Right renal cortex interstitium (tissue), 3 donors: ENCODE measurements at places on chromosomes 5 and 9. TPM values are rescaled to one million over a fixed set of nuclear protein-coding genes. Genes with fewer than 3 reads are reported as not detected.

DNA sequence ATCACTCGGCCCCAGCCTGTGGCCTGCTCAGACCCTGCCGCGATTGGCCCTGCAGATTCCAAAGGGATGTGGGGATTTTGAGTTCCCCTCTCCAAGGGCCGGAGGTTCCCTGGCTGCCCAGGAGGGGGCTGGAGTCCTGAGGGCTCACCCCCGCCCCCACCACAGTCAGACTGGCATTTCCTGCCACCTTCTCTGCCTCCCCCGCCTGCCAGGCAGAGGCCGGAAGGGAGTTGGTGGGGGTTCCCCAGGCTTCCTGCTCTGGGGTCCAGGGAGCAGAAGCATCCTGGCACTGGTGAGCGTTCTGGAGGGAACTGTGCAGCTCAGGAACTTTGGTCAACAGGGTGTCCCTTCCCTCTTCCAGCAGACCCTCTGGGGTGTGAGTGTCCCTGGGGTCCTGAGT is 70.6 kb downstream of the RXRA start:
- DNase-seq: no peak

DNA sequence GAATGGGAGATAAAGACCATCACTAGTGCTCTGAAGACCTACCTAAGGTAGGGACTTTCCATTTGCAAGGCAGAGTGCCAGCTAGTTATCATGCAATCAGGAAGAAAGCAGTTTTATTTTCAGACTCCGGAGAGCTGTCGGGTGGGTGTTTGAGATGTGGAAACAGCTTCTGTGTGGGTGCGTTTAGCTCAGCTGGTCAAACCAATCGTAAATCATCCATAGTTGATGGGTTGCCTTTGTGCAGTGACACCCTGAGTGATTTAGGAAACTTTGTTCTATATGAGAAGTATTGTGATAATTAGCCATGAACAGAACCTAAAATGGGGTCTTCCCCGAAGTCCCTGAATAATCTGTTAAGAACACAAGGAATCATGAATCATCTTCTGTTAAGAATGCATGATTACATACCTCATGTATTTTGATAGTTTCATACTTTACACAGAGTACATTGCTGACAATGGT is 284.3 kb downstream of the ARHGAP26 start:
- DNase-seq: no peak

The THBS4 gene
- 10.7 TPM for polyA plus RNA-seq

The PCDHB6 gene
- polyA plus RNA-seq: 2.2 TPM

DNA sequence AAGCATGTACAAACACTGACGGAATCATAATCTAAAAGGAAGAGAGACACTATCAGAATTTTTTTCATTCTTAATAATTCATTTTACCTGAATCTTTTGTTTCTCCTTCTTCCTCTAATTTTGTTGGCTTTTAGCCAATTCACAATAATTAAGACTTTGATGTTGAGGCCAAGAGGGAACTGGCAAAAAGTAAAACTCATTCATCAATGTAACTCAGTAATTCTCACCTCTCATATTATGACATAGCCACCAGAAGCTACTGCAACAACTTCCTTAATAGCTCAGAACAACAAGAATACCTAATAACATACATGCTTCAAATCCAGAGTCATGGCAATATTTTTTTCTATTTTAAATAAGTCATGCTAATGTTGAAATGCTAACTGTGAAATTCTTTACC is 64.5 kb downstream of the MCTP1 start:
- DNase-seq: no peak

The NUP188 gene
- polyA plus RNA-seq: 40.5 TPM

DNA sequence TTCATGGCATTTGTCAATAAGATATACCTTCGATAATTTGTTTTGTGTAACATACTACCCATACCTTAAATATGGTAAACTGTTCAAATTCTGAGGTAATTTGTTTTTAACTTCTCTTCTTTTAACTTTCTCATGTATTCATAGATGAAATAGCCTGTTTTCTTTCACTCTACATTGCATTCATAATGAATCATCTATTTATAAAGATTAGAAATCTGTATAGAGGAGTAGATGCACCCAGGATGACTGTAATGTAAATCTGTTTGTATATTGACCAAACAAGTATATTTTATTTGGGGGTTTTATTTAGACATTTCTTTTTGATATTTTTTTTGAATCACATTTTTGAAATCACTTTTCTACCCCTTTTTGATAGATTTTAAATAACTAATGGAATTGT is 144.6 kb downstream of the CD180 start:
- no peak for DNase-seq

GRCh38 chr5:146647656-146648199 is 131.7 kb upstream of the GPR151 start:
- DNase-seq: no peak

The NPDC1 gene
- polyA plus RNA-seq: 16.3 TPM

GRCh38 chr9:29150606-29151005 is 1577.3 kb upstream of the C9orf72 start:
- no peak for DNase-seq

DNA sequence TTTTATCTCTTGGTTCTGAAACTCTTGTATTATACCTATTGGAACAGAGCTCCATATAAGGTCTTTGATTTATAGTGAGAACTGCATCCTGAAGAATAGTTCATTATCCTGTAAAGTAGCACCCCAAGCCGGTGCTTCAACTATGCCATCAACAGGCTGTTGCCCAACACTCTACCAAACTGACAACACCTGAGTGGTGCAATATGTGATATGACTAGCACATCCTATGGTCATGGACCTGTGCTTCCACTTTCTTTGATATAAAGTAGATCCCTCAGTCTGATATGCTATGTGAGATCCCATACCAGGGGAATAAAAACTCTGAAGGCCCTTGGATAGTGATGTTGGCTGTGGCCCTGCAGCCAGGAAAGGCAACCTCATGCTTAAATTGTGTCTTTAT is 15.8 kb downstream of the CSF2 start:
- no peak for DNase-seq

The NUP155 gene
- 30.0 TPM for polyA plus RNA-seq

DNA sequence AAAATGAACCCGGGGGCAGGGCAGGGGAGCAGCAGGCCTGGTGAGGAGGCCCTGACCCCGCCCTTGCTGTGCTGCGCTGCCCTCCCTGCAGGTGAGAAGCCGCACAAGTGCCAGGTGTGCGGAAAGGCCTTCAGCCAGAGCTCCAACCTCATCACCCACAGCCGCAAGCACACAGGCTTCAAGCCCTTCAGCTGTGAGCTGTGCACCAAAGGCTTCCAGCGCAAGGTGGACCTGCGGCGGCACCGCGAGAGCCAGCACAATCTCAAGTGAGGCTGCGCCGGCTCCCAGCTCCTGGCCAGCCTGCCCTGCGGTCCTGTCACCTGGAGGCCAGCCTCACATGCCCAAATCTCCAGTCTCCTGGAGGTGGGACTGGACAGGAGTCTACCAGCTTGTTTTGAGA is 12.3 kb downstream of the GFI1B start:
- DNase-seq: no peak

DNA sequence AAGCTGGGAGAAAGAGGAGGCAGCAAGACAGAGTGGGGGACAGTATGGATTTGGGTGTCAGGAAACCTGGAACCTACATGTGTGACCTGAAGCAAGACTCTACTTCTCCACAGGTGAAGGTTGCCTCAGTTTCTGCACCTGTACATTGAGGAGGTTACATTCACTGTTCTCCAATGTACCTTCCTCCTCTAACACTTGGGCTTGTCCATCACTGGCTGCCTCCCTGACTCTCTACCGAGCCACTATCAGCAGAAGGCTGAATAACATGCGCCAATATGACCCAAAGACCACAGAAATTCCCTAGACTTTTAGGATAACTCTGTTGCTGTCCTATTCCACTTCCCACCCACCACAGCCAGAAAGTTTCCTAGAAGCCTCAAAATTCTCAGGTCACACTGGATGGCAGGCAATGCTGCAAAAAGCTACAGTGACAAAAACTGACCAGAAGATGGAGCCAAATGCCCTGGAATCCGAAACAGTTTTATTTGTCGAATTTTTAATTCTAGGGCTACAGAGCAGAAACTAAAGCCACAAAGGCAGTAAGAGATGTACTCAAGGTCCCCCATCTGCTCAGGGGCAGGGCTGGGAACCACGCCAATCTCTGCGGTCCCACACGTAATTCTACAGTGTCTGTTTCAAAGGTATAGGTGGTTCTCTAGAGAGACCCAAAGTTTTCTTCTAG is 64.4 kb downstream of the FAM114A2 start:
- peak; percentile 18 for DNase-seq

- no peak for DNase-seq
These were observed 78.5 kb downstream of the LMX1B start for GRCh38 chr9:126692041-126692758.

DNA sequence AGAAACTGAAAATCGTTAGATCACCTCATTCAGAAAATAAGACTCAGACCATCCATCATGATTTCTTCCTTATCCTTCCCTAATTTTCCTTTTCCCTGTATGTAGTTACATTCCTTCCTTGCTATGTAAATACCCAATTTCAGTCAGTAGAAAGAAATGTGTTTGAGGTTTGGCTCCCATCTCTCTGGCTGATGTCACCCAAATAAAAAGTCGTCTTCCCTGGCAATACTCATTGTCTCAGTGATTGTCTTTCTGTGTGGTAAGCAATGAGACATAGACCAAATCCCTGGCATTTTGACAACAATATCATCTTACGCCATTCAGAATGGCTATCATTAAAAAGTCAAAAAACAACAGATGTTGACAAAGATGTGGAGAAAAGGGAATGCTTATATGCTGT is 303.9 kb upstream of the EDIL3 start:
- no peak for DNase-seq

DNA sequence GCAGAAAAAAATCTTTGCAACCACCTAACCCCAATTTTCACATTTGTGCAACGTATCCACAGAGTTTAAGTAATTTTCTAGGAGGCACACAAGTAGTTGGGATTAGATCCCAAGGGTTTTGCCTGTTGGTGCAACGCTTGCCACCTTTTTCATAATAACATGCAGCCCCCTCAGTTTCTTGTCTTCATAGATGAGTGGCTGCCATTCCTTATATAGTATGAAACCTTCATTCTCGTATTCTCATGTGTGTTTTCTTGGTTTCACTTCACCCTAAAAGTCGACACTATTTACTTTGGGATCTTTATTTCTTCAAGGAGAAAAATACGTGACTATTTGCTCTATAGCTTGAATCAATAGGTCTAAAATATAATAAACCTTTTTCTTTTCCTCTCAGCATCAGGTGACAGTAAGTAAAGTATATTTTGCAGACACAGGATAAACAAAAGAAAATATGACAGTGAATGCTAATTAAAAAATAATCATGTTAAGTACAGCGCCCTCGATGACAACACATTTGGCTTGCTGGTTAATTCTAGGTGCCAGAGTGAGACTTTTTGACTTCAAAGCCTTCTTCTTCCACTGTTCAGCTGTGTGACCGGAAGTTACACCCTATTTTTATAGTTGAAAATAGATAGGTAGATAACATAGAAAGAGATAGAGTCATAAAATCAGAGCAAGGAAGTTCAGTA is 342.8 kb upstream of the CCNG1 start:
- no peak for DNase-seq

DNA sequence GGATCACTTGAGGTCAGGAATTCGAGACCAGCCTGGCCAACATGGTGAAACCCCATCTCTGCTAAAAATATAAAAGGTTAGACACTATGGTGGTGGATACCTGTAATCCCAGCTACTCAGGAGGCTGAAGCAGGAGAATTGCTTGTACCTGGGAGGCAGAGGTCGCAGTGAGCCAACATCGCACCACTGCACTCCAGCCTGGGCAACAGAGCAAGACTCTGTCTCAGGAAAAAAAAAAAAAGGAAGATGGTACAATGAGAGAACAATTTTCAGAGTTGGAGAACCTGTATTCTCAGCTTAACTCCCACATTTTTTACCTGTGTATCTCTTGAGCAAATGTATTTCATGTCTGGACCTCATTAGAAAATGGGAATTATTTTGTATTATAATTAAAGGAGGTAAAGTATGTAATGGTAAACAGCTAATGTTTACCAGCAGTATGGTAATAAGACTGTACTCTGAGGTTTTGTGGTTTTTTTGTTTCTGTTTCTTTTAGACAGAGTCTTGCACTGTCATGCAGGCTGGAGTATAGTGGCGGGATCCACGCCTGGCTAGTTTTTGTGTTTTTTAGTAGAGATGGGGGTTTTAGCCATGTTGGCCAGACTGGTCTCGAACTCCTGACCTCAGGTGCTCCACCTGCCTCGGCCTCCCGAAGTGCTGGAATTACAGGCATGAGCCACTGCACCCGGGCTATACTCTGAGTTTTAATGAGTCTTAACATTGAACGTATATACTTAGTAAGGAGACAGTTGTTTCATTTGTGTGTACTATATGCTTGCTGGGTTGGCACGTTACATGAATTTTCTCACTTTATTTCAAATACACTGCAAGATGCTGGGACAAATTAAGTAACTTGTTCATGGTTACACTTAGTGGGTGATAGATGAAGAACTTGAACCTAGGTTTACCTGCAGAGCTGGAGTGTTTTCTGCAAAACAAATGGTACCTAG is 16.2 kb downstream of the UHRF2 start:
- DNase-seq: no peak

DNA sequence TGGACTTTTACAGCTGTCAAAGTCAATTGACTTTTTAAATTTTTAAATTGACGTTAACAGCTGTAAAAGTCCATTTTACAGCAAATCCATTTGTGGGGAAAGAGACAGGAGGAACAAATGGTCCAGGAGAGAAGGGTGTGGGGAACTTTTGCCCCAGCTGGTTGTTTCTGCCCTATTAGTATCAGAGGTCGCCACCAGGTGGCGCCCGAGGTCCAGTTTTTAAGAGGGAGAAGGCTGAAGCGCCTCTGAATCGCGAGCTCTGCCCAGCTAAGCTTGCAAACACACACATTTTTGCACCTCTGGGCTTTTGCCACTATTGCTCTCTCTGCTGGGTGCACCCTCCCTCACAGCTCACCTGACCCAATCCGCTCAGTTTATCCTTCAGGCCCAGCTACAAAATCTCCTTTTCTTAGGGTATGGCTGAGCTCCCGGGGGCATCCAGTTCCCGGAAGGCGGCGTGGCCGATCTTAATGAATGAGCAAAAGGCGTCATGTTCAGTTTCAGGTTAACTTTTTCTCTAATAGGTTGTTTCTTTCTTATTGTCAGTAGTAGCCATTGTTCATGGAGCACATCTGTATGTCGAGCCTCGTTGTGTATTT is 6.3 kb upstream of the TTLL11 start:
- peak; percentile 71 for DNase-seq

- no peak for DNase-seq
These were observed 35.2 kb upstream of the CDC42SE2 start for GRCh38 chr5:131228646-131229045.

- DNase-seq: no peak
These were observed 149.0 kb upstream of the GRAMD2B start for GRCh38 chr5:126274076-126274762.

DNA sequence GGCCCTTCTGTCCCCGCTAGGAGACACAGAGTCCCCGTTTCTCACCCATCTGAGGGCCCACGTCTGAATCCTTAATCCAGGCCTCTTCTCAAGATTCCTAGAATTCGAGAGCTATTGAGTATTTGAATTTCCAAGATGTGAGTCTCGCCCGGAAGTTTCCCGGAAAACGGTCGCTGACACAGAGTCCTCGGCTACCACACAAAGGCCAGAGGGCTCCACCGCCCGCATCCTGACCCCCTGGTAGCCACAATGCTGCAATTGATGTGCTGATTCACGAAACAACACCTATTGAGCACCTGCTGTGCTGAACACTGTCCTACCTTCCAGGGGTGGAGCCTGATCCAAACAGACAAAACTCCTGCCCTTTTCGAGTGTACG is 670 bp upstream of the FBP1 start:
- DNase-seq: no peak

GRCh38 chr5:13865312-13865711 is 79.2 kb downstream of the DNAH5 start:
- DNase-seq: no peak

- peak; percentile 19 for DNase-seq
These were observed 572 bp downstream of the CDK5RAP2 start for GRCh38 chr9:120579139-120580050.

The PHF2 gene
- polyA plus RNA-seq: 35.3 TPM

The PFN3 gene
- polyA plus RNA-seq: 0.72 TPM

The CSF2 gene
- not detected for polyA plus RNA-seq
